ENCODE measurements at places on chromosomes 1 and 21.

DNA sequence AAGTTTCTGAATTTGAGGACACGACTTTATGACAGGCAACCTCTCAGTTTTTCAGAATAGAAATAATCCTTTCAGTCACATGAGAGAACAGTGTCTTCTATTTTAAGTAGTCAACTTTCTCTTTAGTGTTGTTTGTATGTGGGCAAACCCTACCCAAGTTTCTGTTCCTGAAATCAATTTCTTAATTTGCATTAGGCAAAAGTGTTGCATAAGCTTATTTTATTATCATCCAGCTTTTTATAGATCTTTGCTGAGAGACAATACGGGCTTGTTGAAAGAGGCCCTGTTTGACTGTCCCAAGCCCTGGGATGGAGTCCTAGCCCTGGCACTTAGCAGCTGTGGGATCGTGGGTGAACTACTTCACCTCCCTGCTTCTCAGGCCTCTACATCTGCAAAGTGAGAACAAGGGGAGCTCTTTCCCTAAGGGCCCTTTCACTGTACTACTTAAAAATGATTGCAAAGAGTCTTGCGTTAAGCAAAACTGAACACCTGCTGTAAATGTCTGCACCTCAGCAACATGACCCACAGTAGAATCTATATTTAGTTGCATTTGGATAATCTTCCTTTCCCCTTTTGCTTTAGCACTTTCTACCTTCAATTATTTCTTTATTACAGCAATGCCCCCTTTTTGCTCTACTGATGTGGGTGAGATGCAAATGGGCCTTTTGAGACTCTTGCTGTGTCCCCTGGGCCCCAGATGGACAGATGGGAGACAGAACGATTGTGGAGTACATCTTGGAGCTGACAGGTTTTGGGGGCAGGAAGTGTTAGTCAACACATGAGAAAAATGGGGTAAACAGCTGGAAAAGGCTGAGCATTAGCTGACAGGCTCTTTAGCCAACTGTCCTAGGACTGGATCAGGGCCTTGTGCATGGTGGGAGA is 41.0 kb upstream of the SCAF4 start:
- no peak for DNase-seq

DNA sequence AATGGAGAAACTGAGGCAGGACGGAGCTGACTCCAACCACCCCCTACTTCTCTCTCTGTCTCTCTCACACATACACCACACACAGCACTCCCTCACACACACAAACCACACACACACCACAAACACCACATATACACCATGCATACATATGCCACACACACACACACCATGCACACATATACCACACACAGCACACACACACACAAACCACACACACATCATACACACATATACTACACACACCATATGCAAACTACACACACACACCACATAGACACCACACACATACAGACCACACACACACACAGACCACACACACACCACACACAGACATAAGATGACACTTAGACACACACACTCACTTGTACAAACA is 94.3 kb downstream of the RIPK4 start:
- no peak for DNase-seq

- DNase-seq: no peak
These were observed 2.1 kb downstream of the S100A16 start for GRCh38 chr1:153610811-153611301.

GRCh38 chr21:42281181-42281680 is 34.0 kb downstream of the TFF3 start:
- no peak for DNase-seq

DNA sequence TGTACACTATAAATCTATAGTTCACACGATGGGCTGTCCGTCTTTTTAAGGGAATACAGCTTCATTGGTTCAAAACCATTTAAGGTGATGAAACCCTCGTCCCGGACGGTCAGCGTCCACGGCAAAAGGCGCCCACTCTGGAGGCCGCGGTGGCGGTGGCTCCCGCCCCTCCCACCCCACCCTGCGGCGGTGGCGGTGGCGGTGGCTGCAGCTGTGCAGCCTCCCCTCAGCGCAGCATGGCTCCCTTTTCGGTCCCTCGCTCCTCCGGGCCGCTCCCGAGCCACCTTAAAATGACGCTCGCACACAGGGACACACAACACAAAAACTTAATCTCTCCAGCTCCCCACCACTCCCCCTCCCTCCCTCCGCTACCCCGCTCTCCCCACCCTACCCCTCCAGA is 69.1 kb downstream of the WLS start:
- DNase-seq: no peak

- DNase-seq: no peak
These were observed 5.7 kb downstream of the BCL2L15 start for GRCh38 chr1:113881661-113882060.

DNA sequence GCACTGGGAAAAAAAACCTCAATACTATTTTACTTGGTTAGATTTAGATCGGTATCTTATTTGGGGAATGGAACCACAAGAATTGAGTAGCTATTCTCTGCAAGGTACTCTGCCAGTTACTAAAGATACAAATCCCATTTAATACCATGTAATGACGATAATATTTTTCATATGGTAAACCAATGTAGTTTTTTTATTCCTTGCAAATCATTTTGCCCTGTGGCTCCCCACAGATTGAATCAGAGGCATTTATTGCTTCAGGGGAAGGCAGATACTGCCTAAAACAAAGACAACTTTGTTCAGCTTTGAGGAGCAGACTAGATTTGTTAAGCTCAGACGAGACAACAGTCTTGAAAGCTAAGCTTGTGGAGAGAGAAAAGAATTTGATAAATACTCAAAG is 226.7 kb upstream of the RUNX1 start:
- DNase-seq: no peak

Measured in neural crest cell (in vitro differentiated cells).